ENCODE measurements at places on chromosomes 5 and 9.
A peak's percentile ranks its signal among the peaks of the same experiment; 100 is the strongest.

- DNase-seq: no peak
Measured at GRCh38 chr5:139306628-139307379, 13.3 kb downstream of the MATR3 start.

- no peak for DNase-seq
Measured at GRCh38 chr9:77987081-77987656, 44.4 kb downstream of the GNAQ start.

DNA sequence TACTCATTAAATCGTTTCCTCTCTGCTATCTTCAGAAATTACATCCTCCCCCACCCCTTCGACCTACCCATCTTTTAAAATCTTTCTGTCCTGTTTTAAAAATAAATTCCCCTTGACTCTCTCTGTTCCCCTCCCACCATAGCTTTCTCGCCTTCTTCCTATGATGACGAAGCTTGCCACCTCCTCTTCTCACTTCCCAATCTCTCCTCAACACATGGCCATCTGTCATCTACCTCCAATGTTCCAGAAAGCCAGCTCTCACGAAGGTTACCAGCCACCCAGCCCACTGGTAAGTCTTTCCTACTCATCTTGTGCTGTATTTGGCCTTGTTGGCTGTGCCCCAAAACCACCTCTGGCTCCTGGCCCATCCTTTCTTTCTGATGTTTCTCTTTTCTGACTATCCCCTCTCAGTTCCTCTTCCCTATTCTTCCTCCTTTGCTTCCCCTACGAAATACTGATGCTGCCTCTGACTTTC lies 346.3 kb downstream of the ENC1 start:
- no peak for DNase-seq

DNA sequence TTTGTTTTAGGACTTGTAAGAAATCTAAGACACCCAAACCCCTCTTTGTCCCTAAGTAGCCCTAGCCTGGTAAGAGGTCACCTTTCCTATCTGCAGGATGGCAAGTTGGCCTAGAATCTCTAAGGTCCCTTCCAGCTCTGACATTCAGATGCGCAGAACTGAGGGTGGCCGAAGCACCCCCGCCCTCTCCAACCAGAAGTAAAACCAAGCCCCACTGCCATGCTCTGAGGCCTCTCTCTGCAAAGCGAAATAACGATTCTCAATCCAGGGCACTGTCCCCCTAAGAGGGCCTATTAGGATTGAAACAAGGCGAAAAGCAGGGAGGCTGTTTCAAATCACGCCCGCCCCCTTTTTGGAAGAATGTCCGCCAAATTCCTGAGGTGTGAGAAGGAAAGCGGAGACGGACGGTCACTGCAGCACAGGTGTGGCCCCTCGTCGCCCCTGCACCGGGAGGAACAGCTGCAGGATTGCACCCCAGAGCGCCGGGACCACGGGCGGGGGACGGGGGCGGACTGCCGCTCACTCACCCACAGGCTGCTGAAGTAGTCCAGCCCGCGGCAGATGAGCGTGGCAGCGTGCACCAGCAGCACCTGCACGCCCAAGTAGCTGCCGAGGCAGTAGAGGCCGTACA lies 824 bp downstream of the TMEM245 start:
- DNase-seq: peak; percentile 19

DNA sequence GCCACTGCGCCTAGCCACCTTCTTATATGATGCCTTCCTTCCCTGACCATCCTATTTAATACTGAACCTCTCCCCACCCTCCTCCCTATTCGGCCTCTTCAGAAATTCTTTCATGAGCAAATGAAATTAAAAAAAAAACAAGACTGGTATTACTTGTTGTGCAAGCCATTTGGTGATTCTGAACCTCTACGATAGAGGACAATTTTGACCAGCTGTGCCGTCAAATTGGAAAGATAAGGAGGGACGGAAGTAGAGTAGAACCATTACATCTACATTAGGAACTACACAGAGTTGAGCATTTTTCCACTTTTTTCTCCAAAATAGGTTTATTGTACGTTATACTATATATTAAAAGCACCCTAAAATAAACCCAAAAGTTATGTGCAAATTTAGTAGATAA lies 2.9 kb downstream of the DHX29 start:
- no peak for DNase-seq

GRCh38 chr9:21904776-21905175 lies 89.4 kb downstream of the CDKN2A start:
- no peak for DNase-seq

DNA sequence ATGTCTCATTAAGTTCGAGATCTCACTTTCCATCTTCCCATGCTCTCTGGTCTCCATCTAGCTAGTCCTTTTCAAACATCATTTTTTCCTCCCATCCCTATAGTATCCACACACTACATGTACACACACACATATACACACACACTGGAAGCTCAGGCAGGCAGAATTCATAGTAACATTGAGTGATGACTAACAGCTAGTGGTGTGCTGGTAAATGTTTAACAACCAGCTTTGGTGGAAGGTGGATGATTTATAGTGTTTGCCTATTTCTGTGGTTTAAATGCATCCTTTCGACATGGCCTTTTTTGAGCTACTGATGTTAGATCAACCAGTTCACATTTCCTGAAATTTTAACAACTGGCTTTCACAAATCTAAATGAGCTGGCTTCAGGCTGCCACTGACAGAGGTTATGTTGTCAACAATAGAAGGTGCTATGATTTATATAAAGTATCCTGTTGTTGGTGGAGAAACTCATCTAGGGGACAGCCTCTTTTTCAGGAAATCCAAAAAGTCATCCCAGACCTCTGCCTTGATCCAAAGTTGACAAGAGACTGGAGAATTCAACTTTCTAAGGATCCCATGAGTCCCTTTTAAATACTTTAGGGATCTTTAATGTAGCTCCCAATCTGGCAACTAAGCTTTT lies 117.8 kb downstream of the CCDC192 start:
- DNase-seq: peak; percentile 14

DNA sequence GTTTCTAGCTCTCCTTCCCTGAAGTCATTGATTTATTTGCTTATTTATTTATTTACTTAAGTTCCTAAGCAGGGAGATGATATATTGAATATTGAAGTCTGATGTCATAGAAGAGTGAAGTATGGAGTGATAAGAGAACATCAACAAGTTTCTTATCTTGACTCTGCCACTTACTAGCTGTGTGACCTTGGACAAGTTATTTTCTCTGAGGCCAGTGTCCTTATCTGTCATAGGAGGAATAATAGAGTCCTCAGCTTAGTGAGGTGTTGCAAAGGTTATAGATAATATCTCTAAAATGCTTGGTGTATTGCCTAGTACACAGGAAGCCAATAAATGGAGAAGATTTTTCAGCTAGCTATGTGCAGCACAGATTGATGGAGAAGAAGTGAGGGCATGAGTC lies 32.4 kb upstream of the PIP5K1B start:
- no peak for DNase-seq

- DNase-seq: no peak
Measured at GRCh38 chr5:58108511-58108910, 351.4 kb downstream of the PLK2 start.

DNA sequence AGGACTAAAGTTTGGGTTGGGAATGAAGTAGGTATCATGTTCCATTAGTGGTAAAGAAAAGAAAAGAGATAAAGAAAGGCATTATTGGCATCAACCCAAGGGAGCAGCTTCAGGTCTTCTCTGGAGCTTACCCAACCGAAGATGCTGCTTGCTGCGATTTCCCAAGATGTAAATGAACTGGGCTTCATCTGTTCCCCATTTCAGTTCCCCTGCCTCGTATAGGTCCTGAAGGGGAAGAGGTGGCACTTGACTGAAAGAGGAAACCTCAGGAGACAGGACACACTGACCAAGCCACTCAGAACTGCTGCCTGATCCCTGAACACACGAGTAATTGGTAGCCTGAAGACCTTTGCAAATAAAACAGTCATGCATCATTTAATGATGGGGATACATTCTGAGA lies 24.6 kb downstream of the ANXA6 start:
- DNase-seq: no peak

GRCh38 chr5:26884481-26884880 lies 153.9 kb downstream of the CDH9 start:
- no peak for DNase-seq

DNA sequence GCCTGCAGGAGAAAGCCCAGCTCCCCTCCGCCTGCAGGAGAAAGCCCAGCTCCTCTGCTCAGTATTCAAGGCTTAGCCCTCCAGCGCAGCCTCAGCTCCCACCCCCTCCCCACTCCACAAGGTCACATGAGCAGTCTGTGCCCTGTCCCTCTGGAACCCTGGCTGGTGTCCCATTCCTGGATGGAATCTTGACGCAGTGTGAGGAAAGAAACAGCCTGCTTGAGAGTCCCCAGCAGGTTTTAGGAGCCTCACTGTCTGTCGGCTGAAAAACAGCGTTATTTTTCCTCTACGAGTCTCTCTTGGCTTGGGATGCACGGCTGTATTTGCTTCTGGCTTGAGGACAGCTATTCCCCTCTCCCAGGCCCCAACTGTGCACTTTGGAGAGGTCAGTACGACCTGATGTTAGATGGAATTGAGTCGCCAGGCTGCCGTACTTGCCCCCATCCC lies 210.1 kb upstream of the TRIM32 start:
- DNase-seq: no peak

- DNase-seq: no peak
Measured at GRCh38 chr9:1052365-1053281, 2.5 kb downstream of the DMRT2 start.

DNA sequence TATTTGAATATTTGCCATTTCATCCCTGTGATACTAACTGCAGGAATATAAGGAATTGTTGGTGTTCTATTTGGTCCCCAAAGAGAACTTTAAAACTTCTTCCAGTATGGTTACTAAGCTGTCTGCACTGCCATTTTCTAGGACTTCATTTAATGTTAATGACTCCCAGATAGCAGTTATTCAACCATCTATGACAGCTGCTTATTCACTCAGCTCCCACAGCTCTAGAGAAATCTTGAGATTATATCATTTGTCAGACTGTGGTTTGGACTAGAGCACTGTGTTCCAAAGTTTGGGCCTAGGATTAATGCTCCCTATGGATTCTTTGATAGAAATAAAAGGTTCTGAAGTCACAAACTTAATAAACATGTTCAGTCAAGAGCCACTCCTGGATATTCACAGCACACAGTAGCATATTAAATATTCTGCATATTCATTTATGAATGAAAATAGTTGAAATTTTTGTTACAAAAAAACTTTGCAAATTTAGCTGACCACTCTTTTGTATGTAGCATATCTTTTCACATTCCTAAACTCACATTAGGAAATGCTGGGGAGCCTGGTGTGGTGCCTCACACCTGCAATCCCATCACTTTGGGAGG lies 173.7 kb downstream of the NFIB start:
- DNase-seq: no peak

- DNase-seq: no peak
Measured at GRCh38 chr5:145025775-145026174, 809.4 kb downstream of the PRELID2 start.

DNA sequence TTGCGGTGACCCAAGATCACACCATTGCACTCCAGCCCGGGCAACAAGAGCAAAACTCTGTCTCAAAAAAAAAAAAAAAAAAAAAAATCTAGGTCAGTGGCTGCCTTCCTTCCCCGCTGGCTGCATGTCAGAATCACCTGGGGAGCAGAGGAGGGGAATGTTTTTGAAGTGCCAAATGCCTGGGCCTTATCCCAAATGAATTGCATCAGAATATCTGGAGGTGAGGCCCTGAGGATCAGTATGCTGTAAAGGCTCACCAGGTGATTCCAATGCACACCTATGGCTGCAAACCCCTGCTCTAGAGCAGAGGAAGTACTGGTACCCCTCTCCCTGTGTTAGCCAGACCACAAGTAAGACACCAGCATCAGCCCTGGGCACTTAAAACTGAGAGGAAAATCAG lies 44.7 kb upstream of the GABRP start:
- no peak for DNase-seq

DNA sequence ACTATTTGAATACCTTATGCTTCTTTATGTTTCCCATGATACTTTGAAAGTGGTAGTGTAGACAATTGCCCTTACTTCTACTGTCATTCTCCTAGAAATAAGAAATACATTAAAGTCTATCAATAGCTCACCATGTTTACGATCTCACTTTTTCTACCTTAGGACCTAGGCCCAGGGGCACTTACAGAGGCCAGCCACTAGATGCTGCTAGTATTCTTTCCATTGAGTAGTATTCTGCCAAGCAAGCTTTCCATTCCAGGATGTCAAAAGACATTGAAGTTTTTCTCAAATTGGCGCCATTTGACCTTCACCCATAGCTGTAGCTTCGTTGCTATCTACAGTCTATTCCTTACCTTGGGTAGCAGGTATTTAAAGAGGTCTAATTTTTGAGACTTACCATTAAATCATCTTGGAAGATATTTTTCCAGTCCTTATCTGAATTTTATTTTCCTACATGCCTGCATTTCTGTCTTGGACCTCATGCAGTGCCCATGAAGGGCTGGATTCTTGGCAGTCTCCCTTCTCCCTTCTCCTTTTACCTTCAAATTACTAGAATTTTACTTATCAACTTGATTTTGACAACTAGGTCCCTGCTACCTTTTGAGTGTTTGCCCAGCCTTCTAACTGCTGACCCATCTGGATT lies 246.0 kb upstream of the NUDT12 start:
- DNase-seq: peak; percentile 75

DNA sequence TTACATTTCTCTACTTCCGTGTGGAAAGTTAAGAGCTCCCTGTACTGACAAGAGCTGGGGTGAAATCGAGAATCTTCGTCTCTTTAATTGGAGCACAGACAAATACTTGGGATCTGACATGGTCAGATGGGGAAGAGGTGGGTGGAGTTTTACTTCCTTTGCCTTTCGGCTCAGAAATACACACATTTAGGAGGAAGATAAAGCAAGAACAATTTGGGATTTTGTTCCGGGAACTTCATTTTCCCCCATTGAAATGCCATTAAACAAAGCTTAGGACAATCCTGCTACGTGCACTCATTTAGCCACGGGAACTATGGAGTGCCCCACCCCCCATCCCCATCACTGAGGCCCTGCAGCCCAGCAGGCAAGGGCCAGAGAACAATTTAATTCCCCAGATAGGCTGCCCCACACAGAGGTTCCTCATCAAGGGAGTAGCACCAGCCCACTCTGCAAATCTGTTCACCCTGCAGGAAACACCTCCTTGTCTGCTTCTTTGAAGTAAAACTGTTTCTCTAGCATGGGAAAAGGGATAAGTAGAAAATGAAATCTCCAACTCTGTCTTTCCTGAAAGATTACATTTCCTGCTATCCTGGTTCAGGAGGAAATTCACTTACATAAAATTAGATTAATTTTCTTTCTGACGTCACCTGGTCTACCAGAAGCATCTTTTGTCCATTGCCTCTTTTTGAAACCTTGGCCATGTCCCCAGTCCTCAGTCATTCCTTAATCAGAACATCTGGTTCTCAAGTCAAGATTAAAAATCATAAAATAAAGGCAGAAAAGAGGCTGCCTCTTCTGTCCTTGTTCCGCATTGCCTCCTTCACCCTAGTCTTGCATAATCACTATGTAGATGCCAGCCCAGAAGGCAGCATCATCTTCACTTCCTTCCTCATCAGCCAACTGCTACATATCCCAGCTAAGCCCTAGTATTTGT lies 206.4 kb downstream of the ENC1 start:
- DNase-seq: peak; percentile 58

GRCh38 chr5:28344836-28345433 lies 1306.5 kb upstream of the CDH9 start:
- no peak for DNase-seq

DNA sequence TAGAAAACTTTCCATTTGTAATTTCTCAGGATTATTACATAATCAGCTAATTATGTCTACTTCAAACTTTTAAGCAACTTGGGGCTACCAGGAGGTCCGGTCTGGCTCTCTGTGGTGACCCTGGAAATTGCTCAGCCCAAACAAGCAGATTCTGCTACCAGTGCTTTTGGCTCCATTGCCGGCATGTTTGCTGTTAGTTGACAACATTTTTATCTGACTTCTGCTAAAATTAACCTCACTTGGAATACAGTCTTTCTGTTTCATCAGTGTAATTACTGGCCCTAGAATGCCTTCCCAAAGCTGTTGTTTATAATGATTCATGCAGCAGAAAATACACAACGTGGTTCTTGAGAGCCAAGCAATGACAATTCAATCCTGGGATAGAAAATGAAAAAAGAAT lies 38.5 kb upstream of the FAM81B start:
- DNase-seq: no peak

Data from GM03348 (cell line).